ENCODE measurements at places on chromosomes 1 and 21.

- no peak for DNase-seq
Measured at GRCh38 chr1:182279724-182280503, 111.7 kb downstream of the GLUL start.

DNA sequence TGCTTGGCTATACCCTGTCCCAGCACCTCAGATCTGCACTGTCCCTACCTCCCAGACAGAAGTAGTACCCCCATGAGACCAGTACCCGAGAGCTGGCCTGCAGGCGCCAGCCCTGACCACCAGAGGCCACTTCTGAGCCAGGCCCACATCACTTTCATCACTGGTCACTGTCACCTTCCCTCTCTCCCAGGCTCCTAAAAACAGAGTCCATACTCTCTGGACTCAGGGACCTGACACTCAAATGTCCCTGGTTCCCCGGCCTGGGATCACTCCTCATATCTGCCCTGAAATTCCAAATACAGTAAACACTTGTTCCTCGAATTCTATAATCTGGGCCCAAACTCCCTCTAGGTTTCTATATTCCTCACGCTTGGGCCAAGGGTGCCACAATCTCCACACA is 18.7 kb downstream of the TMEM53 start:
- peak; percentile 45 for DNase-seq

GRCh38 chr1:113253187-113253586 is 137.1 kb upstream of the MAGI3 start:
- DNase-seq = no peak

DNA sequence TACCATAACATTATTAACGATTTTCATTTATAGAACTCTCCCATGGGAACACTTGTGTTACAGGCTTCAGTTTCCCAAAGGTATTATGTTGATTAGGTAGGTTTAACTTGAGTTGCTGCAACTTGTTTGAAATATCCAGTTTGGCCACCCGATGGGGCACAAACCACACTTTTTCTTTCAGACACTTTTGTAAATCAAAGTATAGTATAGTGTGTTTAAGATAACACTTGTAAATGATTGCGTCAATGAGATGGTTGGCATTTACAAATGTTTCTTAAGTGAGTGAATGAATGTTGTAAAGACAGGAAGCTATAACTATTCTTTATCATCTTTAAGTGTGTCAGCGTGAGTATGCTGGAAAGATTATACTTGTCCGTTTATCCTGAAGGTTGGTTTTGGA is 4.3 kb downstream of the XPR1 start:
- peak; percentile 19 for DNase-seq

- DNase-seq = peak; percentile 30
Measured at GRCh38 chr1:11059155-11059967, 457 bp downstream of the SRM start.

GRCh38 chr1:55067022-55067778 is 27.9 kb downstream of the PCSK9 start:
- DNase-seq = no peak

DNA sequence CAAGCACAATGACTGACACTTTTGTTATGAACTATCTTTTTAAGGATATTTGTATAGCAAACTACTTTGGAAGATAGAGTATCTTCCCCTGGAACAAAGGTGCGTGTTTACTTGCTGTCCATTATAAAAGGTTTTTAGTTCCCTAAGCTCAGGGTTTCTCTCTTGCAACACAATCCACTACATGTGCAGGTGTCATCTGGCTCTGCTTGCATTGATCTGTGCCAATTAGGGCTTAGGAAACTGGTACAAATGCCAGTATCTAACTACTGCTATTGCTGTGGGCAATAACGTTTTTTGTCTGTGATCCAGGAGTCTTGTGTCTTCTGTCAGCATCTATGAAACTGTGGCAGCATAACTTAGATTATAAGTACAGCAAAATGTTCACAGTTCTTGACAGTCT is 68.3 kb upstream of the ABCD3 start:
- no peak for DNase-seq

DNA sequence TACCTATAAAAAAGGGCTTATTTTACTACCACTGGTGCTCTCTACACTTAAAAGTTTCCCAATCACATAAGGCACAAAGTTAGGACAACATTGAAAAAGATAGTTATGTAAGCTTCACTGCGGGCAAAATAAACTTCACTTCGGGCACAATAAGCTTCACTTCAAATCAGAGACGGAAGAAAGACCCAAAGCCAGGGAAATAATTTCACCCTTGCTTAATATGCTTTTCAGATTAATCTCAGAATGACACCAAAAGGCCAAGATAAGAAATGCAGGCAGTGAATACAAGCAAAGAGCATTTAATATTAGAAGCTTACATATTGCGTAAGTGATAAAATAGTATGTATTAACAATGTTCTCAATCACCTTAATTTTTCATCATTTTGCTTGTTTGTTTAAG is 444.2 kb downstream of the SETD4 start:
- DNase-seq = peak; percentile 1

DNA sequence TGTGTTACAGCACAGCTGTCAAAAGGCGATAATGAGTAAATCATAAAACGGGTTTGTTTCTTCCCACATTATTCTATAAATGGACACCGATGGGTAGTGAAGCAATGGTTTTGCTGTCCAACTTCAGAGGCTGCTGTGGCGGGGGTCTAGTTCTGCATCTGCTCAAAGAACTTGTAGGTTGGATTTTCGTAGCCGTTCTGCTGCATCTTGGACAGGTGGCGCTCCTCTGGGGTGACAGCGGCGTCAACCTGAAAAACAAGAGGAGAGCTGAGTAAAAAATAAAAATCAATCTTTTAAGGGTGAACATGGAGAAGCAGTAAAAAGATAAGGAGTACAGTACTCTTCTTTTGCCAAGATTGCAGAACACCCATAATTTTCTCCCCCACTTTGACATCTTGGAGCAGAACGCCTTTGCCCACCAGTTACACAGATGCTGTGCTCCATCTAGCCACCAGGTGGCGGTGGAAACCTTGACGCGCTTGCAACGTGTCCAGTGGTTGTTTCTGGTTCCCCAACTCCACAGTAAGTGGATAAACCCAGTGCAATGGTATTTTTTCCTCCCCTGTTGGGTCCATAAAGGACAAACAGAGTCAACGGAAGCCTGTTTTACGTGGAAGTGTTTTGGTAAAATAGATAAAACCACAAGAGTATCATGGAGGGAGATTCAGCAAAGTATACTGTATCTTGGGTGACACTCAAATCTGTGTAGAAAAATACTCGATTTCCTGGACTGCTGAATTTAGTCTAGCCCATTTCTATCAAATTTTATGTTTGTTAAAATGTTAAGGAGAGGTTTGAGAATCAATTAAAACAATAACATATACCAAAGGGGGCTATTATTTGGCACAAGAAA is 147.0 kb downstream of the GABPA start:
- DNase-seq = peak; percentile 64

- DNase-seq = no peak
Measured at GRCh38 chr1:172390683-172391551, 29.6 kb upstream of the C1orf105 start.

- DNase-seq = peak; percentile 39
Measured at GRCh38 chr1:89519779-89520358, 4.8 kb upstream of the LRRC8B start.

GRCh38 chr1:196105901-196106300 is 502.3 kb downstream of the KCNT2 start:
- DNase-seq = no peak

DNA sequence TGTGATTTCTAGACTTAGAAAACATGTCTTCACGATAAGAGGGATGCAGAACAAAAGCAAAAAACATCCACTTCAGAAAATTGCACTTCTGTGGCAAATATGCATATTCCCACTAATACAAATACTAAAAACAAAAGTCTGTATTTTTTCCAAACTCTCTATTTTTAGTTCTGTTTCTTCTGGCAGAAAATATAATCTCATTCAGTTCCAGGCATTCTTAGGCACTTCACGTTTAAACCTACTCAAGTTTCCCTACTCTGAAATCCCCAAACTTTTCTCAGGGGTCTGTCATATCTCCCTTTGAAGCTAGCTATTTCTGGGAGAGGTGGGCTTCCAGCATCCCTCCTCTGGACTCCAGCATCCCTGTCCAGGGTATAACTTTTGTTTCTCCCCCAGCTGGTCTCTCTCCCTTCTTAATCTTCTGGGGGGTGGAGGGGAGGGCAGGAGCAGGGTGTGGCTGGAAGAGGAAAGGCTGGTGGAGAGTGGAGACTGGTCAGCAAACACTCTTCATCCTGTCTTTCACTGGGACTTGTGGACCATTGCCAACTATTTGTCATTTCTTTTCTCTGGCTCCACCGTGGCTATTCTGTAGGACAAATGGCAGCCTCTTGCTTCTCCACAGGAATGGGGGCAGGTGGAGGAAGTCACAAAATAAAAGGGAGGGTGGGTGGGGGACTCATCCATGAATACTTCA is 19.6 kb upstream of the NCF2 start:
- DNase-seq = no peak

- DNase-seq = no peak
Measured at GRCh38 chr1:147895123-147895522, 7.5 kb upstream of the GJA8 start.
